ENCODE measurements at places on chromosomes 1 and 21.

DNA sequence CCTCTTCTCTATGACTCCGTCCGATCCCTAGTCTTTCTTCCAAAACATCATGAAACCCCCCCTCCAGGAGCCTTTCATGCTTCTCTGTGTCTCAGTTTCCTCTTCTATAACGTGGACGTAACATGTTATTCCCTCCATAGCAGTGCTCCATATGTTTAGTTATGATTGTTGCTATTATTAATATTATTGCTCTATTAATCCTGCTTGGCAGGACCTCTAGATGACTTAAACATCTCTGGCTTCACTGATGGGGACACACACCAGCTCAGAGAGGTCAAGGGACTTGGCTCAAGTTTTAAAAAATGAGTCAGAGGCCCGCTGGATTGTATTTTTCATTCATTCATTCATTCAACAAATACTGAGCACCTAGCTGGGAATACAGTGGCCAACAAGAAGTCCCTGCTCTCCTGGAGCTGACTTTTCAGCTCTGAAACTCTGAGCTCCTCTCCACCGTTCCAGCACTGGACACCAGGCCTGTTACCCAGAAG is 404 bp upstream of the CPLANE2 start:
- DNase-seq = no peak

- DNase-seq = no peak
Observed at GRCh38 chr21:14452727-14453241, 69.8 kb upstream of the HSPA13 start.

GRCh38 chr1:114135786-114136185 is 17.9 kb downstream of the SYT6 start:
- DNase-seq = no peak

- no peak for DNase-seq
Observed at GRCh38 chr1:189607477-189608096, 870.1 kb downstream of the BRINP3 start.

GRCh38 chr1:42439940-42440339 is 15.9 kb downstream of the ZMYND12 start:
- no peak for DNase-seq

DNA sequence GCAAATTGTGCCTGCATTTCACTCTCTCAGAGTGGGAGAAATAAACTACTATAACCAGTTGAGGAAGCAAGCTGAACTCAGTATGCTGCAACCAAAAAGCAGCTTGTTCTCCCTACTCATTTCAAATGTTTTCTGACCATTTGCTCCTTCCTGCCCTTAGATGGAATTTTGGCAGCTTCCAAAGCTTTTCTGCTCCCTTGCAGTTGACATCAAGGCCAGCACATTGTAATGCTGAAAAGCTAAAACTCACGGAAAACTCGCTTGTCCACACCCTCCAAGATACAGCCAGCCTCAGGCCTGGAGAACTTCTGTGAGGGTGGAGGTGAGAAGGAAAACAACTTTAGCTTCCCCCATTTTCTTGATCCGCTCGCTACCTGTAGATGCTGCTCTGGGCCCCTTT is 5.0 kb upstream of the CHML start:
- DNase-seq = no peak

DNA sequence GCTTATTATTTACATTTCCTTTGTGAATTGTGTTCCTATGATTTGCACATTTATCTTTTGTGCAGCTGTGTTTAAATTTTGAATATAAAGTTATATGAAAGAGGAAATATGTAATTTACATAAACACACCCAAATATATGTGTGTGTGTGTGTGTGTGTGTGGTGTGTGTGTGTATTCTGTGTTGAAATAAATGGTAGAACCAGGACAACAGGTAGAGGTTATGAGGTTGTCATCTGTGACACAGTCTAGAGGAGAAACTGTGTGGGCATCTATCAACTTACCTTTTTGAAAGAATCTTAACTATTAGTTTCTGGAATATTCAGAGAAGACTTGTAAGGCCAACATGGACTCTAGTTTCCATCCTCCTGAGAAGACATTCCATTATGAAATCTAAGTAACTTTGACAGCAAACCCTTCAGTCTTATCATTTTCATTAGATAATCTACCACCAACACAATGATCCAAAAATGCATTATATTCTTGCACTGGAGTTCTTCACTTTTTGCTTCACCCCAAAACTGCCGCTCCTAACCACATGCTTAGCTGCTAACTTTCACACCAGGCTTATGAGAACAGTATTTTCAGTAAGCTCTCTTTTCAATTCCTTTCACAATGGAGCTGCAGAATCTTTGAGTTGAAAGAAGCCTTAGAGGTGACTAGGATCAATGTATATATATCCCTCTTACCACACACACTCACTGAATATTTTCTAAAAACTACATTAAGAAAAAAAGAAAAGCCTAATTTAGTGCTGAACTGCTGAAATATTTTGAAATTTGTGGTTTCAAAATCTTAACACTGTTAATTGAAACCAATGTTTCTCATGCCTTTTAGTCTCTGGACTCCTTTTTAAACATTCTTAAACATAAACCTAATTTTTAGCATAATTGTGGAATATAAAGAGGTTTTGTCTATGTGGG is 21.8 kb downstream of the PTPRC start:
- no peak for DNase-seq

GRCh38 chr1:56537660-56538059 is 41.7 kb downstream of the PLPP3 start:
- no peak for DNase-seq

DNA sequence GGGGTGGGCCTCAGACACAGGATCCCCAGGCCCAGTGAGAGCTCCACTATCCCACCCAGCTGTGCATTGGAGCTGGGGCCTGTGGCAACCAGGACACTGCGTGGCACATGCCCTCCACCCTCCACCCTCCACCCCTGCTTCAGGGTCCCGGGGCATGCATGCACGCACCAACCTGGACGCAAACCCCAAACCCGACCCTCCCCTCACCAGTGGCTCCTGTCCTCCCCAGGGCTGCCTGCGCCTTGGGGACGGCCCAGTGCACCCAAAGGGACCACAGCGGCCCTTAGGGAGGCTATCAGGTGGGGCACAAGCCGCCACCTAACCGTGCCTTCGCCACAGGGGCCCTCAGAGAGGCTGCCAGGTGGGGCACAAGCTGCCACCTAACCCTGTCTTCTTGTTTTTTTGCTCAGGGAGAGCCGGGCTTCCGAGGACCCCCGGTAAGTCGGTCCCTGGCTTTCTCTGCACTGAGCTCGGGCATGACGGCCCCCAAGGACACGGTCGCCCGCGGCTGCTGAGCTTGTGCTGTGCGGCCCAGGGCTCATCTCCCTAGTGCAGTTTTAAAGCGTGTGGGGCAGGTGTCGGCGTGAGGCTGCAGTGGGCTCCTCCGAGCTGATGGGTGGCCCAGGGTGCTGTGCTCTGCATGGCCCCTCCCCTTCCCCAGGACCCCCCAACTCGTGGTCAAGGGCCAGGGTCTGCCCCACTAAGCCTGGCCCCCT is 47.9 kb downstream of the SLC19A1 start:
- no peak for DNase-seq

DNA sequence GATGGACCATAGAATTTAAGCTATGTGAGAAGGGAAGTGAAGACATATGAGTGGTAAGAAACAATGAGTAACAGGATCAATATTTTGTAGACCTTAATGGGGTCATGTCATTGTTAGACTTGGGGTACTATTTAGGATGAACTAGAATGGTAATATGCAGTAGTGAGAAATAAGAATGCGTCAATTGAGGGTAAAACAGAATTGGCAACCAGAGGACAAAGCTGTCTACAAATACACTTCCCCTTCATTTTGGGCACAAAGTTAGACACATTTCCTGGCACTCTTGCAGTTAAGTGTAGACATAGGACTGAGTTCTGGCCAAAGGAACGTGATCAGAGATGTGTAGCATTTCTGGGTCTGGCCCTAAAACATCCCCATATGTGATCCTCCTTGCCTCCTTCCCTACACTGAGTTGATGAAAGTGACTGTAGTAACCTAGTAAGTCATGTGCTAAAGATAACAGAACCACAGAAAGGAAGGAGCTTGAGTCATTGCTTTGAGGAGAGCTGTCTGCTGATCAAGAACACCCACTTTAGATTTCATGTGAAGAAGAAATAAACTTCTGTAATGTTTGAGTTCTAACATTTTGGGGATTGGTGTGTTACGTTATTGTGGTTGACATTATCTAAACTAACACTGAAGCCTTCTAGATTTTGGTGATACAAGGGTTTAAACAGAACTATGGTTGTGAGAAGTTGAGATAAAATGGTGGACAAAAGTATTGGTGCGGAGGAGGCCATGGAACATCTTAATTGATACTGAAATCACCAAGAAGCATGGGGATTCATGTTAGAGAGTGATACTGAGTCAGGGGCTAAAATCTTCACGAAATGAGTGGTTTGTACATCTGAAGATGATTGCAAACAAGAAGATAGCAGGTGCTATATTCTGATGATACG is 41.7 kb downstream of the CD55 start:
- no peak for DNase-seq

DNA sequence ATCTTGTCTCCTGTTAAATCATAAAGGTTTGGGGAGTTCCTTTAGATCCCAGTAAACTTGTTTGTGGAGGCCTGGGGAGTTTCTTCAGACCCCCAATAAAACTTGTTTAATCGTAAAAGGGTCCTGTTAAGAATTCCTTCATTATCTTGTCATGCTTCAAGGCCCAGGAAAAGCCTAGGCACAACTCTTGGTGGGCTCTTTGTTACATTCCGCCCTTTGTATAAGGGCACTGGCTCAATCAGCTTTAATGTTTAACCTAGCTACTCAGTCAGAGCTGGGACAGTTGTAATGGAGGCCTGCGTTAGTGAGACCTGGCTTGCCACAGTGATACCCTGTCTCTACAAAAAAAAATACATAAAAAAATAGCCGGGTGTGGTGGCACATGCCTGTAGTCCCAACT is 77.2 kb downstream of the MPZL1 start:
- DNase-seq = no peak

DNA sequence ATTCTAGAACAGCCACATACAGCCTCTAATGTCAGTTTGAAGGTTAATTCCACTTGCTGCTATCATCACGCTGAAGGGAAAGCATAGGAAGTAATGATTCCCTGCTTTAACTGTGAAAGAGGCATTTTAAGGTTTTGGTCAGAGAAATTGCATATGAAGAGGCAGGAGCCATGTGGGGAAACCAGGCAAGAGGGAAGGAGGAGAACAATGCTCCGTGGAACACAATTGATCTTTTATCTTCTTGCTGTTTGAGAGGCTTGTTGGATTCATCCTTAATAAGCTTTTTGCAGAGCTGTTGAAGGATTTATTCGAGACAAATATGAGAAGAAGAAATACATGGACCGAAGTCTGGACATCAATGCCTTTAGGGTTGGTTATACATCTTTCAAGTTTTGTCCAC is 35.9 kb downstream of the SMAP2 start:
- DNase-seq = no peak

- DNase-seq = no peak
Observed at GRCh38 chr1:76820028-76820427, 47.3 kb upstream of the ST6GALNAC5 start.

GRCh38 chr1:23126801-23127200 is 41.9 kb downstream of the LUZP1 start:
- DNase-seq = no peak

DNA sequence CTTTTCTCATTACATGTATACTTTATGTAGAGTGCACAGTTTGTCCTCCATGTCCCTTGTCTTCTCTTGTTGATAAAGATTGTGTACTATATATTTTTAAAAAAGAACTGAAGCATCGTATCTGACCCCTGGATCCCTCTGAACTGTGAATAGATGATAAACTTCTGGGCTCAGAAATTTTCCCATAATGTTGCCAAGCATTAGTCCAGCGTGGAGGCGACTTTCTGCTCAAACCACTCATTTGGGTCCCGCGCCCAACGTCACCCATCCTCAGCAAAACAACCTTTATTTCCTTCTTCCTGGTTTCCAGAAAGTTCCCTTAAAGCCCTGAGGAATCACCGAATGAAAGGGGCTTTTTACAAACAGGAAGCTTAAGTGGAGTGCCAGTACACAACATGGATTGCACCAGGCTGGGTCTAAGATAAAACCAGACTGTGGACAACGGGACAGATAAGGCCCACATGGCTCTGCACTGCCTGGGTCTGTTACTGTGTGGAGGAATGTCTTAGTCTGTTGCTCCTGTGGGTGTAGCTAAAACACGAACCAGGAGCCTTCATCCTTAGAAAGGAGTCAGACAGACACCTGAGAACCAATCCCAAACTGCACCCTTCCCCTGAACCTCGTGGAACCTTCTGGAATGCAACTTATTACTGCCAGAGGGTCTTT is 15.6 kb downstream of the EVA1C start:
- no peak for DNase-seq

GRCh38 chr21:45976701-45977311 is 4.8 kb upstream of the COL6A1 start:
- no peak for DNase-seq

DNA sequence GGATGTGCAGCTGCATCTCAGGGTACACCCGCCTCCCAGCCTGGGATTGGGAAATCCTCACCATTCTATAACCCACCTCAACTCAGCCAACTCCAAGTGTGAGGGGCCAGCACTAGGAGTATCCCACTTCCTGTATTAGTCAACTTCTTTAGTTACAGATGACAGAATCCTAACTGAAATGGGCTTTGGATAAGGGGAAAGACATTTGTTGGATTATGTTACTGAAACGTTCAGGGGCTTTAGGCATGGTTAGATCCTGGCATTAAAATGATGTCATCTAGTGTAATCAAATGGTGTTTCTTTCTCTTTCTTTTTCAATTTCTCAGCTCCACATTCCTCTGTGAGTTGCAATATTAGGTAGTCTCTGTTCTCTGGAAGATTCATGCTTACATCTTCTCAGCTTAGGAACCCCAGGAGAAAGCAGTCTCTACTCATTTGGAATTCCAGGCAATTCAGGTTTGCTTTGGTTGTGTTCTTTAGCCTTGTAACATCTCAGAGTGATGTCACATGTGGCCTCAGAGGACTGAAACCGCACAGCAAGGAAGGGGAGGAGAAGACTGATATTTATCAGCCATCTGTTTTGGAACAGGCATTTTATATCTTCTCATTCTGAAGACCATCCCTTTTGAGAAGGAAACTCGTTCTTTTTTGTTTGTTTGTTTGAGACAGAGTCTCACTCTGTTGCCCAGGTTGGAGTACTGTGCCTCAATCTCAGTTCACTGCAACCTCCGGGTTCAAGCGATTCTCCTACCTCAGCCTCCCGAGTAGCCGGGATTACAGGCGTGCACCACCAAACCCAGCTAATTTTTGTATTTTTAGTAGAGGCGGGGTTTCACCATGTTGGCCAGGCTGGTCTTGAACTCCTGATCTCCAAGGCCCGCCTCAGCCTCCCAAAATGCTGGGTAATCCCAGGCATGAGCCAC is 18.9 kb upstream of the TMEM54 start:
- no peak for DNase-seq

GRCh38 chr1:3396411-3396810 is 58.1 kb upstream of the ARHGEF16 start:
- DNase-seq = no peak

- no peak for DNase-seq
Observed at GRCh38 chr21:16851054-16851453, 661.8 kb upstream of the CXADR start.

- peak; percentile 54 for DNase-seq
Observed at GRCh38 chr1:9615316-9616063, 26.8 kb downstream of the TMEM201 start.

- no peak for DNase-seq
Observed at GRCh38 chr1:62744611-62745577, 39.0 kb upstream of the ATG4C start.

GRCh38 chr1:93537924-93538323 is 90.0 kb downstream of the FNBP1L start:
- no peak for DNase-seq

GRCh38 chr1:240888039-240888786 is 276.3 kb upstream of the GREM2 start:
- no peak for DNase-seq
